CD4-positive, alpha-beta T cell treated with Interleukin-12 subunit alpha and Interleukin-12 subunit beta, for 1 hour (primary cell): ENCODE measurements at places on chromosomes 4 and X.

DNA sequence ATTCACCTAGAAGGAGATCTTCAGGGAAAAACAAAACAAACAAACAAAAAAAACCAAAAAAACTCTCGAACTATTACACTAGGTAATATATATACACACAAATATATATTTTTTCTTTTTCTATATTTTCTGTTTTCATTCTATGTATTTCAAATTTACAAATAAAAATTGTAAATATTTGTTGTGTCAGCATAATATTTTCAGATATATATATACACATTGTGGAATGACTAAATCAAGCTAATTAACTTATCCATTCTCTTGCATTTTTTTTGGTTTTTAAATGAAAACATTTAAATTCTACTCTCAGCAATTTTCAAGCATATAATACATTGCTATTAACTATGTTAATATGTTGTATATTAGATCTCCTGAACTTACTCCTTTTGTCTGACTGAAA lies 762.0 kb upstream of the PCDH10 start:
- no peak for DNase-seq

DNA sequence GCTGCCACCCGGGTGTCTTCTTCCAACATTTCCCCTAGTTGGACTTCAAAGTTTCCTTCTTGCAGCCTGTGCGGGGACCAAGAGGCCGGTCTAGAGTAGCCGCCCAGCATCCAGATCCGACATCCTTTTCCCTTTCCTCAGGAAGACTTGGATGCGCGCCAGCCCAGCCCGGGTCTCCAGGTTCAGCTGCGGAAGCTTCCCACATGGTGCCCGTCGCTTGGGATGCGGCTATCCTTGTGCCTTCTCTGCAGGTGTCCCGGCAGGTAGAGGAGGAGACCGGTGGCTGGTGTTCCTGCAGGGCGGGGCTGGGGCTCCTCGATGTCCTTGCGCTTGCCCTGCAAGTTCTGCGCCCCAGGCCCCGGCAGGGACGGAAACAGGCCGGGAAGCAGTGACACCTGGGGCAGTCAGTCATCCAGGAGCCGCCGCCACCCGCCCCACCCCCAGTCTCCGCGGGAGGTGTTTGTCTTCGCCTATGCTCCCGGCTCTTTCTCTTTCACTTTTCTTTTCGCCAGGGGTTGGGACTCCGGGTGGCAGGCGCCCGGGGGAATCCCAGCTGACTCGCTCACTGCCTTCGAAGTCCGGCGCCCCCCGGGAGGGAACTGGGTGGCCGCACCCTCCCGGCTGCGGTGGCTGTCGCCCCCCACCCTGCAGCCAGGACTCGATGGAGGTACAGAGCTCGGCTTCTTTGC lies at the start of gene IL15:
Gene IL15 (plus strand): TSS at position 502 of the 689 bp plus-strand sequence. CDS start 82,882 bp downstream, outside the sequence.
- DNase-seq: peak; percentile 76

- no peak for DNase-seq
These were observed 391.4 kb upstream of the DIPK2B start for GRCh38 chrX:45592101-45592500.

DNA sequence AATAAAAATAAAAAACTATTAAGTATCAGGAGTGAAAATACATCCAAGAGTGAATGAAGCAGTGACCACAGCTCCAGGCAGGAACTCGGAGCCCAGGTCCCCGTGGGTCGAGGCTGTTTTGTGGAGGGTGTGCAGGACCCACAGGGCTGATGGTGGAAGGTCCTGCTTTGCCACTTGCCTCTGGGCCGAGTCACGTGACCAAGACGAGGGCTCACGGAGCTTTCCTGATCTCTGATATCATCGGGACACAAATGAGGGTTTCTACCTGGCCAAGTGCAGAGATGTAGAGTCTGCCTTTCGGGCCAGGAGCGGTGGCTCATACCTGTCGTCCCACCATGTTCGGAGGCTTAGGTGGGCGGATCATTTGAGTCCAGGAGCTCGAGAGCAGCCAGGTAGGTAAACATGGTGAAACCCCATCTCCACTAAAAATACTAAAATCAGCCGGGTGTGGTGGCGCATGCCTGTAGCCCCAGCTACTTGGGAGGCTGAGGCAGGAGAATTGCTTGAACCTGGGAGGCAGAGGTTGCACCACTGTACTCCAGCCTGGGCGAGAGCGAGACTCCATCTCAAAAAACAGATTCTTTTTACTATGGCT lies 7.2 kb downstream of the SLC25A6 start:
- no peak for DNase-seq

GRCh38 chr4:20203508-20203907 lies 48.2 kb upstream of the SLIT2 start:
- DNase-seq: no peak

- DNase-seq: no peak
These were observed 275.8 kb upstream of the NR3C2 start for GRCh38 chr4:148717988-148718387.

- DNase-seq: no peak
These were observed 763.8 kb upstream of the AADAT start for GRCh38 chr4:170853422-170854021.

GRCh38 chr4:3703677-3704521 lies 62.3 kb upstream of the ADRA2C start:
- no peak for DNase-seq

GRCh38 chr4:84622959-84623358 lies 40.0 kb downstream of the CDS1 start:
- no peak for DNase-seq

GRCh38 chrX:1841746-1842145 lies 226.9 kb downstream of the ASMT start:
- DNase-seq: no peak

- DNase-seq: no peak
These were observed 90.0 kb downstream of the GPRIN3 start for GRCh38 chr4:89217604-89218003.

DNA sequence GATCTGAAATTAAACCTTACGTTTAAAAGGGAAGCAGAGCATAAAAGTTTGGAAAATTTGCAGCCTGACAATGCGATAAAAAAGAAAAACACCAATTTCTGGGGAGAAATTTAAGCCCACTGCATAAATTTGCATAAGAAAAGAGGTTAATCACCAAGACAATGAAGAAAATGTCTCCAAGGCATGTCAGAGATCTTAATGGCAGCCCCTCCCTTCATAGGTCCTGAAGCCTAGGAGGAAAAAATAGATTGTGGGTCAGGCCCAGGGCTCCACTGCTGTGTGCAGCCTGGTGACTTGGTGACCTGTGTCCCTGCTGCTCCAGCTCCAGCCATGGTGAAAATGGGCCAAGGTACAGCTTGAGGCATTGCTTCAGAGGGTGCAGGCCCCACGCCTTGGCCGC lies 264.0 kb upstream of the CT83 start:
- no peak for DNase-seq

DNA sequence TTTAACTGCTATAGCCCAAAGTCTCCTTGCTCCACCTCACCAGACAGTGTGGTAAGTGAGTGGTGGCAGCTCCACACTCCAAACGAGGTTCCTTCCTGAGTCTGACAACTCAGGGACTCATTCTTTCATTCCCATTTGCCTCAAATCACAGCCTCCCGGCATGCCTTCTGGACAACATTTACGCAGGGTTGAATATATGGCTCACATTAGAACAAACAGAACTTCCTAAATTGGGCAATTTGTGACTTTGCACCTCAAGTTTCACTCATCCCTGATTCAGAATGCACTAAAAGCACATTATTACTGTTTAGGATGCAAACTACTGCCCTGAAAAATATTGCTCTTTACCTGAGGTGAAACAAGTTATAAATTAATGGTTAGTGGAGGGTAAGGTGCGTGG lies 224.6 kb upstream of the PPARGC1A start:
- no peak for DNase-seq

DNA sequence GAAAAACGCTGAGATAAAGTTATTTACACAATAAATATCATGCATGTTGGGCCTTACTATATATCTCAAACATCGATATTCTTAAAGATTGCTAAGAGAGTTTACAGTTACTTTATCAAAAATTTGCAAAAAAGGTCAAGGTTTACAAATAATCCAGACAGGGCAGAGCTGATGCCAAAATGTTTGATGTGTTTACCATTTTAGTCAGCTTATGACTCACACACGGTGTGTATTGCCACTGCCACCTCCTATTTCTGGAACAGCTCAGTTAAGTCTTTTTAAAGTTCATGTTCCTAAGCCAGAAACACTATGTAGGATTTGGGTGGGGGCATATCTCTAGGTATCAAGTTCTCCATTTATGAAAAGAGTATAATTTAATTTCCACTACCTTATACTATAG lies 580.6 kb downstream of the INPP4B start:
- DNase-seq: no peak

DNA sequence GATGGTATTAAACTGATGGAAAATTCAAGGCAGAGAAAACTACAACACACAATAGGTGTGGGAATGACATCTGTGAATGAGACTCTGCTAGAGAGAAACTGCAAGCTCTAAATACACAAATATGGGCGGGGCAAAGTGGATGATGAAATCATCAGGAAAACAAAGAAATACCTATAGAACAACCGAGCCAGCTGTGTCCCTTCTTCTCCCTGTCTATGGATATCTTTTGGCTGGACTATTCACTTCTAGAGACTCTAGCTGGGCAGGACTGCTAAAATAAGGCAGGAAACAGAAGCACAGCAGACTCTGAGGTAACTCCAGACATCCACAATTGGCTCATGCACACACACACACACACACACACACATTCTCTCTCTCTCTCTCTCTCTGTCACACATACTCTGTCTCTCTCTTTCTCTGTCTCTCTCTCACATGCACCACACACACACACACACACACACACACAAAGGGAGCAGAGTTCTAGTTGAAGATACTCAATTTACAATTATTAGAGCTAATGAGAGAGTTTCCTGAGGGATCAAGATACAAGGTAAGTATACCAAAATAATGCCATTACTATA lies 27.2 kb upstream of the EDNRA start:
- no peak for DNase-seq

DNA sequence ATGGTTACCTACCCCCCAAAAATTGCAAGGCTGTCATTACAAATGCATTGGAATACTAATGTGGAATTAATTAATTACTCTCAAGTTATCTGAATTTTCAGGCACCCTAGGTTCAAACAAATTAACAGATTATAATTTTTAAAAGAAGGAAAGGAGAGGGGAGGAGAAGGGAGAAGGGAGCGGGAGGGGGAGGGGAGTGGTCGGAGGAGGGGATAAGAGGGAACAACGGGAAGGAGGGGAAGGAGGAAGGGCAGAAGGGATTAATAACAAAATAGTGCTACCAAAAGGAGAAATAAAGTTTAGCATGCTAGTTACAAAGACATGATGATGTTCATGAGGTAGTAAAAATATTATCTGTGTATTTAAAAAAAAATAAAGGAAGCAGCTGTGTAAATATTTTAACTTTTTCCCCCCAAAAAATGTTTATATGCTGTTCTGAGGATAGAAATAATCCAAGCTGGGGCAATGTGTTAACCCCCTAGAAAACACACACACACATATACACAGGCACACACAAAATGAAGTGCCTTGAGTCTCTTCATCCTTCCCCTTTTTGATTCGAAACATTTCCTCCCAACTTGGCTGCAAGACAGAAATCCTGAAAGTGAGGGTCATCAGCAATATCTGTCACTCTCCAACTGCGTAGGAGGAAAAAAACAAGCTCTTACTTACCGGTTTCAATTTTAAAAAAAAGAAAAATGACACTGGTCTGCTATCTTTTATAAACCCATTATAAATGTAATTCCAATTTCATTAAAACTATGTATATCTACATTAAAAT lies 58.8 kb downstream of the PPP3CA start:
- DNase-seq: no peak

GRCh38 chr4:130855533-130855932 lies 1759.6 kb downstream of the C4orf33 start:
- DNase-seq: no peak

DNA sequence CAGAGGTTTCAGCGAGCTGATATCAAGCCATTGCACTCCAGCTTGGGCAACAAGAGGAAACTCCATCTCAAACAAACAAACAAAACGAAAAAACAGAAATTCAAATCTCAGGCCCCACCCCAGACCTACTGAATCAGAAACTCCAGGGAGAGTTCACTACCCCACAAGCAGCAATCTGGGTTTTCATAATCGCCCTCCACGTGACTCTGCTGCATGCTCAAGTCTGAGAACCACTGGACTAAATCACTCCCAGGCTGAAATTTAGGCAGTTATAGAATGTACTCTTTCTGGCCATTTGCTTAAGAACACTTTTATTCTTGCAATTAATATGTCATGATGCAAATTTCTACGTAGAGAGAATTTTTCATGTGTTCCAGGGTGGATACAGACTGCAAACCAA lies 287.3 kb downstream of the USP46 start:
- no peak for DNase-seq

GRCh38 chrX:11792461-11793421 lies 34.7 kb downstream of the MSL3 start:
- DNase-seq: peak; percentile 44

DNA sequence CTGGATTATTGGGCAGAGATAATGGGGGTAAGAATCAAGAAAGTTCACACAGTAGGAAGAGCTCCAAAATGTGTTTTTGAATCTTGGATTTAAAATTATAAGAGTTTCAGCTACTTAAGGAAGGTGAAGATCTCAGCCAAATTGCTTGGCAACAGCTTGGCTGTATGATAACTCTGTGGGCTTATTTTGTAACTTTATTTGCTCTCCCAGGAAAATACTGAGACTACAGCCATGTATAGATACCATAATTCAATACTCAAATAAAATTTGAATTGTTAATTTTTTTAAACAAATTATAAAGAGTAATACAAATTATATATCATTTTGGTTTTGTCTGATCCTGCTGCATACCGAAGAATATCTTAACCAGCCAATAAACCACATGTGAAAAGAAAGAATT lies 129.5 kb upstream of the INPP4B start:
- no peak for DNase-seq

DNA sequence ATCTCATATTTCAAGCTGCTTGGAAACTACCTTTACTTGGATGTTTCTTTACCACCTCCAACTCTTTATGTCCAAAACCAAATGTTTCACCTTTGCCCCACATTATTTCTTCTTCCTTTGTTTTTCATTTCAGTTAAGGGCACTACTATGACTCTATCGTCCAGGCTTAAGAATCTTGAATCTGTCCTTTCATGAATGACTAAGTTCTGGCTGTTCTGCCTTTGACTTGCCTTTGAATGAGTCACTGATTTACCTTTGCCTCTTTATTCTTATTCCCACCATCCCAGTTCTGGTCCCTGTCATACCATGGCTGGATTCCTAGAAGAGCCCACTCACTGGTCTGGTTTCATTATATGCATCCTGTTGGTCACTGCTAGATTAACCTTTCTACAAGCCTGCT lies 30.6 kb upstream of the PLAC1 start:
- DNase-seq: no peak

DNA sequence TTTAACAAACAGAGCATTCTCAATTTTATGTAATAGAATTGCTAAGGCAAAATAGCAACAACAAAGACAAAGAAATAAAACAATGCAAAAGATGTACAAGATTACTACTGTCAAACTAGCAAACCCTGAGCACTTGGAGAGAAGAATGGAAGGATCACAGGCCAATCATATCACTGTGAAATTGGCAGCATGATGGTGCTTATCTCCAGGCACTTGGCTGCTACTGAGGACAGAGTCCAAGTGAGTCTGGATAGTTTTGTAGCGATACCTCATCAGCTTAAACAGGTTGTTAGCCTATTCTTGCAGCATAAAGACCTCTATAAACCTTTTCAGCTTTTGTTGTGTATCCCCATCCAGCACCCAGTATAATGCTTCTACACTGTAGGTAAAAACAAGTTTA lies 117.7 kb downstream of the C4orf33 start:
- DNase-seq: no peak

GRCh38 chrX:56928546-56928945 lies 66.8 kb downstream of the SPIN3 start:
- no peak for DNase-seq

GRCh38 chr4:69984030-69984443 lies 11.7 kb upstream of the STATH start:
- no peak for DNase-seq
